Right cardiac atrium (tissue), 5 donors: ENCODE measurements at places on chromosomes 6 and 20.

- no peak for DNase-seq
Measured at GRCh38 chr20:3047486-3048419, 1.9 kb downstream of the MRPS26 start.

DNA sequence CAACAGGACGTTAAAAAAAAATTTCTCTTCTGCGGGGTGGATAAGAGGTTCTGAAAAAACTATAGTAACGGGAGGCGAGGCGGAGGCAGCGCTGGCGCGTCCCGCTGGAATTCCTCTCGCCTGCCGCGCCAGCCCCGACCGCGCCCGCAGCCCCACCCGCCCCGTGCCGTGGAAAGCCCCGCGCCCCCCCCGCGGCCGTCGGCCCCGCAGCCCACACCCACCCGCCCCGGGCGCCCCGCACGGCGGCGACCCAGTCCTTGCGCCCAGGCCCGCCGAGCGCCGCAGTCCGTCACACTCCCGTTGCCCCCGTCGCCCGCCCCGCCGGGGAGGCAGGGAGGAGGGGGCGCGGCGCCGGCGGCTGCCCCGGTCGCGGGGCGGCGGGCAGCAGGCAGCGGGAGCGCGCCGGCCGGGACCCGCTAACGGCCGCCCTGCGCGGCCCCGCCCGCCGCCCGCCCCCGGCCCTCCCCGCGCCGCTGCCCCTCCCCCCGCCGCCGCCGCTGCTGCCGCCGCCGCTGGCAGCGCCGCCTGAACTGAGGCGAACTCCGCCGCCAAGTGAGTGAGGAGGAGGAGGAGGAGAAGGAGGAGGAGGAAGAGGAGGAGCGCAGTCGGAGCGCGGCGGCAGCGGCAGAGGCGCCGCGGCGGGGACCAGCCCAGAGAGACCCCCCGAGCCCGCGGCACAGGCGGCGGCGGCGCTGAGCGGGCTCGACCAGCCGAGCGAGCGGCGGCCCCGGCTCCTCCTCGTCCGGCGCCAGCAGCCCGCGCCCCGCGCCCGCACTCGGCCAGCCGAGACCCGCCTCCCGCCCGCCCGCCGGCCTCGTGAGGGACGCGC lies at the start of gene QKI:
TSS of gene QKI (plus strand) at position 602 of the 829 bp plus-strand sequence. CDS start 476 bp downstream, outside the sequence.
- DNase-seq: peak; percentile 90

GRCh38 chr6:126698732-126699240 lies 358.9 kb downstream of the CENPW start:
- no peak for DNase-seq

- DNase-seq: no peak
Measured at GRCh38 chr6:79750806-79751205, 119.7 kb downstream of the SH3BGRL2 start.

GRCh38 chr6:155327326-155328073 lies 13.2 kb upstream of the TFB1M start:
- DNase-seq: peak; percentile 27

DNA sequence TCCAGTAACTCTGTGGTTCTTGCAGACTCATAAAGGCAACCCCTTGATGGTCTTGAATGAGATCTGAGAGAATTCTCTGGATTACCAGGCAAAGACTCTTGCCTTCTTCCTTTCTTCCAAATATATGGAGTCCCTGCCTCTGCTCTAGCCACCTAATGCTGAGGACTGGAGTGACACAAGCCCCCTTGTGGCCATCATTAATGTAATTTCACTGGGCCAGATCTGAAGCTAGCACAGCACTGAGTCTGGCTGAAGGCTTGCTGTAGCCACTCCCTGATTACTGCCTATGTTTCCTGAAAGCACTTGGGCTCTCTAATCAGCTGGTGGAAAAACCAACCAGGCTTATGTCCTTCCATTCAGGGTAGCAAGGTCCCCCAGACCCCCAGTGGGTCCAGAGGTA lies 559.3 kb upstream of the IRAK1BP1 start:
- no peak for DNase-seq

- no peak for DNase-seq
Measured at GRCh38 chr6:79071547-79071946, 6.5 kb downstream of the PHIP start.

DNA sequence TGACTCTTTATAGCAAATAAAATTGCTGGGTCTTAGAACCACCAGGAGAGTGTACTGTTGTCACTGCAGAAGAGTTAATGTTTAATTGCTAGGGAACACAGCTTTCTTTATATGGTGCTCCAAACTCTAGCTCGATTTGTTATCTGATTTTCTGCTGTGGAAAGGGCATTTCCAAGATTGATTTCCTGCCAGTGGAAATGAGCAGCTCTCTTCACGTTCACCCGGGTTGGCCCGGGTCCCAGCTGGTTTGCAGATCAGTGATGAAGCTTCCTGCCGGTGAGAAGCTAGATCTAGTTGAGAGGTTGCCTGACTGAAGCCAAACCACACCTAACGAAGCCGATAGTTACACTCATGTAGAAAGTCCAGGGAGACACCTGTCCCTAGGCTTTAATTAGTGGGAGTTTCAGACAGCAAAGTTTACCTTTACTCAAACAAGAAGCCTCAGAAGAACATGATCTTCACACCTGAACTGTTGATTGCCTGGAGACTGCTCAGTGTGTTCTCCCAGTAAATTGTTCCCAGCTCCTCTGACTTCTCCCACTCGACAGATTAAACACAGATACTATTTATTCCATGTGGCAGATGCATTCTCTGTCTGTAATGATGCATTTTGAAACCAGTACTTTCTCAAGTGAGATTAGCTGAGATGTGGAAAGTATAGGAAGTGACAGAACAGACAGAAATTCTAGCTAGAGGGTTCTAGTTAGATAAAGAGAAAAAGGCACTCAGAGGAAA lies 27.8 kb downstream of the PAQR8 start:
- peak; percentile 72 for DNase-seq

GRCh38 chr6:149855040-149855654 lies 9.0 kb downstream of the LRP11 start:
- DNase-seq: no peak

DNA sequence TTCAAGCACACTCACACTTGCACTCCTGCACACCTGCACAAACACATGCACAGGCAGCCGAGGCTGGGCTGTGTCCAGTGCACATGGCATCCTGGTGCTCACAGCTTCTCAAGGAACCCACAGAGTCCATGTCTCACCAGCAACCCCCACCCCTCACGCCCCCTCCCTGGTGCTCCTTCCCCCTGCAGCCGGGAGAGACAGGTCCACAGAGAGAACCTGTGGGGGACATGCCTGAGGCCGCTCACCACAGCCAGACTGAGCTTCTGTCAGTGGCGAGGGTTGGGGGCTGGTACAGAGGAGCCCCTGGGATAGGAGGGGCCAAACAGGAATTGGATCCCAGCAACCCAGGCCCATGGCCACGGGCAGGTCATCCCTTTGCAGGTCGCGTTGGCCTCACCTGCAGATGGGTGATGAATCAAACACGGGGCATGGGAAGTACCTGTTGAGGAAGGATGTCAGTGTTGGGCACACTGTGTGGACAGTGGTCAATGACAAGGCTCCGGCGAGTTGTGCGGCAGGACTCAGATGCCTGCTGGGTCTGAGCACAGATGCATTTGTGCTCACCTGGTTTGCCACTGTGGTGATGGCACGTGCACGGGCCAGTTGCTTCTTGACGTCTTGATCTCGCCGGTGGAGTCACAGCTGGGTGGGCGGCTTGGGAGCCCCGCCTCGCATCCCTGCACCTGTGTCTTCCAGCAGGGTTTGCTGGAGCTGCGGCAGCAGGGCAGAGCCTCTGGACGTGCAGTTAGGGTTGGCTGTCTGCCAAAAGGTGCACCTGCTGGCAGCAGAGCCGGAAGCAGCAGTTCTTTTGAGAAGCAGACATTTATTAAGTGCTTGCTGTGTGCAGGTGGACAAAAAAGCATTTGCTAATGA lies 113.0 kb downstream of the ERMARD start:
- DNase-seq: no peak

GRCh38 chr6:30167101-30167500 lies 3.8 kb downstream of the TRIM15 start:
- no peak for DNase-seq

DNA sequence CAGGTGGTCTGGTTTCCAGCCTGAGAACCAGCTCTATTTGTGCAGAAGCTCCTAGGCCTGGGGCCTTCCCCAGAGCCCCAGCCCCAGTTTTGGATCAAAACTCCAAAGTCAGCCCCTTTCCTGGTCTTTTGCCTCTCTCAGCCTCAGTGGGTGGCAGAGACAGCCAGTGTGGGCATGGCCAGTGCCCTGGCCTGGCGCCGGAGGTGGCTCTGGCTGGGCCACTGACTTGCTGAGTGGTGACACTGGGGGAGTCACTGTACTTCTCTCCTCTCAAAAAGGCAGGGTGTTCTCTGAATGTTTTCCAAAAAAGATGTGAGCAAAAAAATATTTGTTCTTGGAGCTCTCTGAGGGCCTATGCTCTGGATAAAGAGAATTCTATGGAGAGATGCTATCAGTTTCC lies 20.0 kb upstream of the MLN start:
- DNase-seq: no peak

DNA sequence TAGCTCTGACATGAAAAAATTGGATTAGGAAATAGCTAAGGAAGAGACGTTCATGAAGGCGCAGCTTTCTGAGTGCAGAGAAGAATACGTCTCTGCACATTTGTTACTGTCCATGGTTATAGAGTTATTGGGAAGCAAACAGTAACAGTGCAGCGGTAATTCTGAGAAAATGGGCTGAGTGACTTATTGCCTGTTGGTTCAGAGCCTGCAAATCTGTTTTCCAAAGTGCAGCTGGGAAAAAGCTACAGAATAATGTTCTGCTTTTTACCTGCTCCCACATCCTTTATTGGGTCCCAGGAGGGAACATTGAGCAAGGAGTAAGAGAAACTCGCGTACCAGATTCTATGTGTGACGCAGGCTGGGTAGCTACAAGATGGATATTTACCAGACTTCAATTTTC lies 160.2 kb downstream of the BTBD3 start:
- no peak for DNase-seq

GRCh38 chr20:43658069-43658722 lies 8.7 kb upstream of the MYBL2 start:
- no peak for DNase-seq

DNA sequence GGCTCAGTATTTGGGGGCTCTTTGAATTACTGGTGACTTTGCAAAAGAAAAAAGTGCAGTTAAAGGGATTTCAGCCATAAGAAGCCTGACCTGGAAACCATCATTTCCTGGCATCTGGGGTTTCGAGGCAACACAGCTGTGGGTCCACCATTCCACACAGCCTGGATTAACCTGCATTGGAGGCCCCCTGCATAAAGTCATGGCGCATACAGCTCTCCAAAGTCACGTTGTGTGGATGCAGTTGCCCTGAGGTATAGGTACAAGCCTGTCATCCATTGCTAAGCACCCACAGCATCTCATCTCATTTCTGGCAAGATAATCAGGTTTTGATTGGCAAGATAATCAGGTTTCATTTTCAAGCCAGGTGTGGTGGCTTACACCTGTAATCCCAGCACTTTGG lies 54.5 kb upstream of the TAGAP start:
- DNase-seq: no peak

DNA sequence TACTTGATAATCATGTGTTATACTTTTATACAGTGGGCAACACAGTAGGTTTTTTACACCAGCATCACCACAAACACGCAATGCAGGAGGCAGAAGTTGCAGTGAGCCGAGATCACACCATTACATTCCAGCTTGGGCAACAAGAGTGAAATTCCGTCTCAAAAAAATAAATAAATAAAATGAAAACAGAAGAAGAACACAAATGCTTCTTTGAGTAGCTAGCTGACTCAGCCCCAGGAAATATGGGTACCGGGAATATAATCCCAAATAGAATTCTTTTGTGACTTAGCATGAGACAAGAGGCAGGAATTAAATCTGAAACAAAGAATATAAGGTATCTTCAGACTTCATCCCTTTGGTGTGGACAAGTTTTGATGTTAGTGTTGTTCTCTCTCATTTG lies 164.2 kb upstream of the ATXN1 start:
- no peak for DNase-seq

DNA sequence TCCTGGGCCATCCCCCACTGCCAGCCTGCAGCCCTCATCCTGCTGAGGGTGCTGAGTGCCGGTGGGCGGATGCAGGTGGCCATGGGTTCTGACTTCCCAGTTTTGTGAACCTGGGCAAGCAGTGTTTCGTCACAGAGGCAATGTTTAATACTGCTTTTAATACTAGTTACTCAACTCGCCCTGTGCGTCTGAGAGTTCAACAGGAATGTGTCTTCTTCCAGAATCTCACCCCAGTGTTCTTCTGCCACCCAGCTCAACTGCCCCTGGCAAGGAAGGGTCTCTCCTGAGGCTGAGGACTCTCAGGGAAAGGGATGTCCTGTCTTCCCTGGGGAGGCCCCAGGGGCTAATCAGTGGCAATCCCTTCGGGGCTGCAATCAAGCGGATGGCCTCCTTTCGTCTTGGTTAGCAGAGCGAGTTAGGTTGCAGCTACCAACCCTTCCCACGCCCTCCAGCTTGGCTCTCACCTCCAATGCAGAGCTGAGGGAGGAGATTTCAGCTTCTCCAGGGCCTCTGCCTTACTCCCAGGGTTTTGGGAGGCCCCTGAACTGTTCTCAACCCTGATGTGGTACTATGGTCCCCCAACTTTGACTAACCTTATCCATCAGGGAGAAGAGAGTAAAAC lies 2.0 kb downstream of the KCNK16 start:
- no peak for DNase-seq

- no peak for DNase-seq
Measured at GRCh38 chr6:147234685-147235084, 30.5 kb downstream of the STXBP5 start.

DNA sequence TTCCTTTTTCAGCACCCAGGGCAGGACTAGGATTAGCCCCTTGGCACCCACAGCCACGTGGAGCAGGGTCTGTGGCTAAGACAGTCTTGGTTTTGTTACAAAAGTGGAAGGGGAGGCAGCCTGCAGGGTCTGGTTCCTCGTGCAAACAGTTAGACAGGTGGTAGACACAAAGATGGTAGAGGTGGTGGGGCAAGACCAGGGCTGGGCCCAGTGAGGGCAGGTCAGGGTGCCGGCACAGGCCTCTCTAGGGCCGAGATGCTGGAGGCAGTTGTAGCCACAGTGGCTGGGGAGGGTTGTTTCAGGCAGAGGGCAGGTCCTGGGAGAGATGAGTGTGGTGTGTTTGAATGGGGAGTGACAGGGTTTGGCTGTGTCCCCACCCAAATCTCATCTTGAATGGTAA lies 161.6 kb downstream of the SMOC2 start:
- DNase-seq: no peak

DNA sequence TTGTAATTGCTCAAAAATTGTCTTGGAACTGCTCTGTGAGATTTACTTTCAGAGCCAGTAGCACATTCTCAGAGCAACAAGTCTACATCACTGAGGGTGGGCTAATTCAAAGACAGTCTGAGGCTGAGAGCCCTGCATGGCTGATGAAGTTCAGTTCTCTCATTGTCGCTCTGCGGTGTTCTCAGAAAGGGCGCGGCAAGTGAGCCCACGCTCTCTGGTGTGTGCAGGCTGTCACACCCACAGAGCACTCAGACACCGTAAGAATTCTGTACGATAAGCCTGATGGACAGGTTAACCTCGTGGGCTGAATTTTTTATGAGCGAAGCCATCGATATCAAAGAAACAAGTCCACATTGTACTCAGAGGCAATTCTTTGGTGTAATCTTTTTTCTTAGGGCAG lies 557.8 kb downstream of the HACE1 start:
- no peak for DNase-seq

- DNase-seq: no peak
Measured at GRCh38 chr6:61200444-61200843, 1085.6 kb downstream of the KHDRBS2 start.
